ENCODE measurements at places on chromosomes 7 and 10.

- no peak for DNase-seq
These were observed at the start of gene STK31 for GRCh38 chr7:23710000-23710399. STK31 (plus strand) TSS chr7:23710219; CDS start chr7:23710286, 67 bp downstream.

GRCh38 chr10:103069453-103070331, 123.4 kb downstream of the NT5C2 start:
- peak; percentile 77 for DNase-seq

- DNase-seq, result no peak
These were observed 374.5 kb downstream of the PHTF2 start for GRCh38 chr7:78172933-78173591.

- DNase-seq, result no peak
These were observed 30.6 kb upstream of the PFKFB3 start for GRCh38 chr10:6171881-6172695.

- DNase-seq, result no peak
These were observed 260.3 kb downstream of the SNX13 start for GRCh38 chr7:17680026-17680425.

GRCh38 chr10:17380016-17380415, 74.4 kb downstream of the ST8SIA6 start:
- DNase-seq, result no peak

DNA sequence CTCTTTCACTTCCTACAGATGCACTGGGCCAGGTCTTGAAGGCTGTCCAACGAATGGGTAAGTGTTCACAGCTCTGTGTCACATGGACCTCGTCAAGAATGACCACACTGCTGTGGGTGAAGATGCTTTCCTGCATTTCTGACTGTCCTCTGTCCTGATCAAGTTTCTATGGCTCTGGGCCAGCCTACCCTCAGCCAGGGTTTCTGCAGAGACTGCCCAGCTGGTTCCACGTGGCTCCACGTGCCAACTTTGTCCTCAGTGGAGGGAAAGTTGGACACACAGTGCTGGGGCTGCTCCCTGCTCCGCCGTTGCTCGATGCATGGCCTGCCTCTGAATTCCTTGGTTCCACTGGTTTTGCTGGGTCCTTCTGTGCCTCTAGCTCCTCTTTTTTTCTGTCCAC, 152.3 kb downstream of the EGFR start:
- no peak for DNase-seq

DNA sequence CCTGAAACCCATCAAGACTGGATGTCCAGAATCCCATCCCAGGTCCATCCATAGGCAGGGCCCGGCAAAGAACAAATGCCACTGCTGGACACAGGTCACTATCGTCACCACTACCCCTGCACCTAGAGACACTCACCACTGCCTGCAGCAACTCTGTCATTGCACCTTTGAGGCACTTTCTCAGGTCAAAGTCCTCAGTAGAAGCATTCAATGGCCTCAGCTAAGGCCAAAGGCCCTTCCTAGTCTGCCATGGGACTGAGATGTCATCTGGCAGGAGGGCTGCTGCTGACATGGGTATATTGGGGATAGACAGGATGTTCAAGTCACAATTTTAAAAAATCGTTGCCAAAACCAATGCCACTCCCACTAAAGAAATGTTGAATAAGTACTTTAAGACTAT, 58.7 kb downstream of the GPAM start:
- no peak for DNase-seq

DNA sequence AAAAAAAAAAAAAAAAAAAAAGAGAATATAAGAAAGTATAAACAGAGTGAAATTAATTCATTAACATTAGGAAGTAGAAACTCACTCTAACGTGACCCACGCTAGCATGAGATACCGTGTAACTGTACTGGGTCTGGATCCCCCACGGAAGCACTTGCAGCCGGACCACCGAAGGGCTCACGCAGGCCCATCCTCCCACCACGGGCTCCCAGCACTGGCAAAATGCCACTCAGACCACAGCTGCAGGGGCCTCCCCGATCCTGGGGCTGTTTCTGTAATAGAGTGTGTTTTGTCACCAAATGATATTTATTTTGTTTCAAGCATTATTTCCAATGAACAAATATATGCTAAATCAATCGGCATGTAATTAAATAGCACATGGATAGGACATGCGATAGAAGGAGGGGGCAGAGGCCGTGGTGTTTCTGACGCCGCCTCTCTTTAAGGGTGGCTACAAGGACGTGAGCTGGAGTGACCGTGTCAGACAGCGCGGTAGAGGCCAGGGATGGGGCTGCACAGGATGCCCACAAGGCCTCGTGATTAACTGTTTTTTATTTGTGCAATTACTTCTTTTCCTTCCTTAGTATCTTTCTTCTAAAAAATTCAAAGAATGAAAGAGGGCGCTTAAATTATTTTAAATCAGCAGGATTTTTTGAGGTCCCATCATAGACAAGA, 568.5 kb downstream of the PTPRN2 start:
- no peak for DNase-seq

DNA sequence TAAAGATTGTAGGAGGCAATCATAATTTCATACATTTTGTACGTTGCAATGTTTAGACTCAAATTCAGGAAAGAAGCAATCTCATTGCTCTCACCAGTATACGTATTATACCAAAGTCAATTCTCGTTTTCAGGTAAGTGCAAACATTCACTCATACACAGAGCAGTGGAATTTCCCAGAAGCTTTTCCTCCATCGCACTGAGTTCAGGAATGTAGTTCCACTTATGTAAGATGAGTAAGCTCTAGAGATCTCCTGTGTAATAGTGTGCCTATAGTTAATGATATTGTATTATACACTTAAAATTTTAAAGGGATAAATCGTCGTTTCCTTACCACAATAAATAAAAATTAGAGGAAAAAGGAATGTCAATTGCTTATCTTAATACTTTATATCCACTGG, 470.8 kb upstream of the KCND2 start:
- DNase-seq, result no peak

DNA sequence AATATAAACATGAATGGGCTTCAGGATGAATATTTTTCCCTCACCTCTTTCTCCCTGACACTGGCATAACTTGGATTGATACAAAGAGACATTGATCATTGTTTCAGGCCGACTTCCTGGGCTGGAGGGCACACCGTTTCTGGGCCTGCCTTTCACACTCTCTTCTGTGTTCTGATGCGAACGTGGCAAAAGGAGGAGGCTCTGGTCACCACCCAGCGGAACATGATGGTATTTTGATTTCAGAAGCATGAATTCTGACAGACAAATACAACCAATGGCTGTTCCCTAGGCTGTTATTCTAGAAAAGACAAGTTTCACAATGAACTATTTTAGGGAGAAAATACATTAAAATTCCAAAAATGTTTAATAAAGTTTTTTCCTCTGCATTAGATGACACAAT, 534.5 kb upstream of the MKI67 start:
- no peak for DNase-seq

GRCh38 chr10:15122477-15123030, 25.4 kb downstream of the RPP38 start:
- no peak for DNase-seq

DNA sequence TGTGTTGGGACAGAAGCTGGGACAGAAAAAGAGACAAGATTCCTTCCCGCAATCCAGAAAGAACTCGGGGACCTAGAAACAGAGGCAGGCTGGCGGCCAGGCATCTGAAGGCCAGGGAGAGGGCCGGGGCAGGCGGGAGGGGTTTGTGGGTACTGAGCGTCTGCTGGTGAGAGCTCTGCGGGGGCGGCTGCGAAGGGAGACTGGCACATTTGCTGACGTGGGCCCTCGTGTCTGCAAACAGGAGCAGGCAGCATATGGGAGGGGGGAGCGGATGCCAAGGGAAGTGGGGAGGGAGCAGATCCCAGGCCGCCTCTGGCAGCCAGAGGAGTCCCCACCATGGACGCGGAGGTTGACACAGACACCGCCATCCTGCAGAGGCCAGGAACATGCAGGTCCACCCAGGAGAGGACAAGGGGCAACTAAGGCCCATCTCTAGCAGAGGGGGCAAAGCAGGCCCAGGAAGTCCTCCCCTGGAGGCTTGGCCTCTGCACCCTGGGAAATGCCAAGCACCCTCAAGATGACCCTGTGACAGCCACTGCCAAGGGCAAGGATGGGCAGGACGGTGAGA, 32.2 kb downstream of the KCNH2 start:
- no peak for DNase-seq

- DNase-seq, result no peak
These were observed 202.1 kb downstream of the PRPF18 start for GRCh38 chr10:13788711-13789447.

DNA sequence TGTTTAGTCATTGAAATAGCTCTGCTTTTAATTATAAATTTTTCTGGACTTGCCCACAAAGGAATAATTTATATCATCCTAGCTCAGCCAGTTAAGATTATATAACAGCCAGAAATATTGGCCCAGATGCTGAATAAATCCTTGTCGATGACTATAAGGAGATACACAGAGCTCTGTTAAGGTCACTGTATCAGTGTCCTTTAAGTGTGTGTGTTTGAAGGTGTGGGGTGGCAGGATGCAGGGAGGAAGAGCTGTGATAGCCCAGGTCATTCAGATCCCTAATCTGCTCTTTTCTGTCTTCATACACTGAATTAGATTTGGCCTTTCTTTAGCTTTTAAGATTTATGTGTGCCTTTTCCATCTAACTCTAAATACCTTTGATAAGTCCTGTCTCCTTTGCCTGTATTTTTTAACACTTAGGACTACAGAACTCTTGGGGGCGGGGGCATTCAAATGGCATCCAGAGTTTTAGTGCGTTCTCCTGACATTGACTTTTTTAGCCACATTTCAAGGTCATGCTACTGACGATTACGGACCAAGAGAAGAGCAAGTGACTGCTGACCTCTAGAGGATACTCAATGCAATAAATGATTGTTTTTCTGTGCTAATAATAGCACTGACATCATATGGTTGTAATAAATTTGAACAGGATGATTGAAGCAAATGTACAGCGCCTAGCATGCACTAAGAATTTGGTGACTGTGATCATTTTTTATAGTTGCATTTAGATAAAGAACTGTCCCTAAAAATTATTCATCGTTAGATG, 172.3 kb downstream of the CACNB2 start:
- DNase-seq, result no peak

DNA sequence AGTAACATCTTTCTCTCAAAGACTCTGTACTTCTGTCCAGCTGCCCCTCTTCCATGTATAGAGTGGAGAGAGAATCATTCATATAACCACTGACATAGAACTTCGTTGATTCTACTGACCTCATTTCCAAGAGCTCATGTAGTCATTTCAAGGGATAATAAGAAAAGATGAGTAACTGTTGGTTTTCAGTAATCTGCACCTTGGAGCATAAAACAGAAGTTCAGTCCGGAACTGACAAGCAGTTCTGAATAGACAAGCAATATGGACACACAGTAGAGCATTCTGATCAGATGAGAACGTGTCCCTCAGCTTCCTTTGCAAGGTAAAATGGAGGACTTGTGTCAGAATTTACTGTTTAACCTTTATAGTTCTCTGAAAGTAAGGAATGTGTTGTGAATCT, 847.1 kb downstream of the REEP3 start:
- no peak for DNase-seq

DNA sequence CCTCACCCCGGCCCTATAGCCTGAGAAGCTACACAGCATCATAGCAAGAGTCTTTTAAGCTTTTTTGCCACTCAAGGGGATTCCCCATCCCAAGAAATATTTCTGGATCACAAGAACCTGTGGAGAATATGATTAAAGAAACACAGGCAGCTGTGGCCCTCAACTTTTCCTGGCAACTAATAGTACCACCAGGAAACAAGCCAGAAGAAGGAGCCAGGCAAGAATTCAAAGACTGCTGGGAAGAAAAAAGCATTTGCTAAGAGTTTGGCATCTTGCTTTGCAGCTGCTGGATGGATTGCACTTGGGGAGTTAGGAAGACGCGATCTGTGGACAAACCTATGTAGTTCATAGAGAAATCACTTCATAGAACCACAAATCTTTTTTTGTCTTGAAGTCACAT, 437.8 kb downstream of the PLXDC2 start:
- no peak for DNase-seq

- no peak for DNase-seq
These were observed 318.9 kb upstream of the ZMIZ1 start for GRCh38 chr10:78749898-78750297.

DNA sequence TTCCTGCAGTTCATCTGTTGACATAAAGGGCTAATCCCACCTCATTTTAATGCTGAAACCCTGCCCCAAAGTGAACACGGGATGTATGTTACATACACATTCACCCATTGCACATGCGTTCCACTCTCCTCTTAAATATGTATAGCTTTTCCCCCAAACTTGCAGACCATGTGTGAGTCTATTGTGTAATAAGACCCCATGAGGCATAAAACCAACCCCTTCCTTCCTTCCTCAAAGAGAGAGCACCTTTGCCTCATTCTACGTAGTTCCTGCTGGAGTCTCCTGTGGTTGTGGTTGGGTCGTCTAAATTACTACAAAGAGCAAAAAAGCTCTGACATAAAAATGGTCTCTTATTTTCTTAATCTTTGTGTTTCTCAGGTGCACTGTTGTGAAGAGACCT, 345.7 kb upstream of the KLF6 start:
- DNase-seq, result no peak

DNA sequence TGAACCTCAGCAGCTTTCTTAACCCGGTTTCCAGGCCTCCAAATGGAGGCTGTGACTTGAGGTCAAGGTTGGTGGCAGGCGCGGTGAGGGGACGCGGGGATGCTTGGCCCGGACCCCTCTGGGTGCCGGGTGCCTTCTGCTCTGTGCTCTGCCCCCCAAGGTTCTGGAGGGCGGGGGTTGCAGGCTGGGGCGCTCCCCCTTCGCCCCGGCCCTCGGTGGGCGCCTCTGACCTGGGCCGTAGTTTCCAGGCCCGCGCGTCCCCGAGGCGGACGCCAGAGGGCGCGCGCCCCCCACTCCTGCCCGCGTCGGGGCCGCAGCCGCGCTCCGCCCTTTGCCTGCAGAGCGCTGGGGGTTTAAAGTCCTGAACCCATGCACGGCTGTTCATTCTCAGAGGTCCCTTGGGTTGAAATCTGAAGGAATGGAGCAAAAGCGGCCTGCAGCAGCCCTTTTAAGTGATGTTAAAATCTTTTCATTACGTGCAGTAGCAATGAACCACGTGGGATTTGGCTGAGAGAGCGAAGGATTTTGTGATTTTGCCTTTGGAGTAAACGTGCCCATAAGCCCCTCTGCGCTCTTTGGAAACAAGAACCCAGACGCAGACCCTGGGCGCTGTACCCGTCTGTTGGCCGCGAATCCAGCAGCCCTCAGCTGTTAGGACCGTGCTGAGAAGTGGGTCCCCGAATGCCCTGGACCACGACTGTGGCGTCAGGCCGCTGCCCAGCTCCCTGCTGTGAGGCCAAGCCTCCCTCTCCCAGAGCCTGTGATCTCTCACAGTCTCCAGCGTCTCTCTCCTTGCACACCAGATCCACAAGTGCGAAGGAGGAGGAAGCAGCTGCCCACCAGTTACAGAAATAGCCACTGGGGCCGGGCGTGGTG, 135.0 kb downstream of the ACTR3B start:
- no peak for DNase-seq

- DNase-seq, result no peak
These were observed 108.7 kb downstream of the DOCK1 start for GRCh38 chr10:127013691-127014473.

DNA sequence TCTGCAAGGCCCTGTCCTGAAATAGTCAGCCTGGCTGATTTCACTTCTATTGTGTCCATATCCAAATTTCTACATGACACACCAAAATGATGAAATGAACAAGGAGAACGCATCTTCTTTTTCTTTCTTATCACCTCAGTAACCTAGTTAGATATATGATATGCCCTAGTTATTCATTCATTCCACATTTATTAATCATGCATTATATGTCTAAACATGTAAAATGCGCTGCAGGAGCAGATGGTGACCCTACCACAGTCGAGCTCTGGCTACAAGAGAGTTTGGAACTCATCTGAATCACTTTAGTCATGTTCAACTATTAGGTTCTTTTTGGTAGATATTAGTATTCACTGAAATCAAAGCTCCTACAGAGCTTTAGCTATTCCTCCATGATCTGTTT, 31.8 kb upstream of the VPS41 start:
- no peak for DNase-seq

- DNase-seq, result no peak
These were observed 35.2 kb upstream of the LYZL1 start for GRCh38 chr10:29253690-29254029.
